Stimulated activated CD4-positive, alpha-beta T cell treated with anti-CD3 and anti-CD28 coated beads, Interleukin-2, amount 100 ng/mL, for 4 hours (primary cell): ENCODE measurements at places on chromosomes 5 and 9.
A peak's percentile ranks its signal among the peaks of the same experiment; 100 is the strongest.

DNA sequence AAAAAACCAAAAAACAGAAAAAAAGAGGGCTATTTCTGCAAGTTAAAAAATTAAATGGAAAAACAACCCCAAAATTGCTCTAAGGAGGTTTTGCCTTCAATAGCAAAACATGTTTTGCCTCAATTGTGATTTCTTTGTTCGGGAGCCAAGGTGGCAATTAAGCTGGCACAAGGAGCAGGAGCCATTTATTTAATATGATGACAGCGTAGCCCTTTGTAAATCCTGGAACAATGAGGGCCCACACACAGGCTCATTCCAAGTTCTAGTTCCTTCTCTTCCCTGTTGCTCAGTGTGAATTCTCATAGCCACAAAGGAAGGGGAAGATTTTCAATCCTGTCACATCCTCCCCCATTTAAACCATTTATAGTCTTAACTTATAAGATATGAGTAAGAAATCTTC, 353.2 kb downstream of the PDE4D start:
- DNase-seq: no peak

GRCh38 chr9:89610391-89610925, 5.6 kb downstream of the GADD45G start:
- no peak for DNase-seq

DNA sequence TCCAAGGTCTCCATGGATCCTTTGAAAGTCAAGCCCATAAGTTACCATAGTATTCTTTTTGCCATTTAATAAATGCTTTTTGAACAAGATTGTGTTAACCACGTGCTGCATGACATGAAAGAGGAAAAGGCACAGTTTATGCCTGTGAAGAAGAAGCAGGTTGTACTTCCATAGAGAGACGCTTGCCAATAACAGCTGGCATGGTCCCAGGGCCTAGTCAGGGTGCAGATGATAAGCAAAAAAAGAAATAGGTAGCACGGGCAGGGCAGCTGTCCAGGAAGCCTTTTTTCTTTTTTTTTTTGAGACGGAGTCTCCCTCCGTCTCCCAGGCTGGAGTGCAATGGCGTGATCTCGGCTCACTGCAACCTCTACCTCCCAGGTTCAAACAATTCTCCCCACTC, 71.8 kb upstream of the CLINT1 start:
- no peak for DNase-seq

DNA sequence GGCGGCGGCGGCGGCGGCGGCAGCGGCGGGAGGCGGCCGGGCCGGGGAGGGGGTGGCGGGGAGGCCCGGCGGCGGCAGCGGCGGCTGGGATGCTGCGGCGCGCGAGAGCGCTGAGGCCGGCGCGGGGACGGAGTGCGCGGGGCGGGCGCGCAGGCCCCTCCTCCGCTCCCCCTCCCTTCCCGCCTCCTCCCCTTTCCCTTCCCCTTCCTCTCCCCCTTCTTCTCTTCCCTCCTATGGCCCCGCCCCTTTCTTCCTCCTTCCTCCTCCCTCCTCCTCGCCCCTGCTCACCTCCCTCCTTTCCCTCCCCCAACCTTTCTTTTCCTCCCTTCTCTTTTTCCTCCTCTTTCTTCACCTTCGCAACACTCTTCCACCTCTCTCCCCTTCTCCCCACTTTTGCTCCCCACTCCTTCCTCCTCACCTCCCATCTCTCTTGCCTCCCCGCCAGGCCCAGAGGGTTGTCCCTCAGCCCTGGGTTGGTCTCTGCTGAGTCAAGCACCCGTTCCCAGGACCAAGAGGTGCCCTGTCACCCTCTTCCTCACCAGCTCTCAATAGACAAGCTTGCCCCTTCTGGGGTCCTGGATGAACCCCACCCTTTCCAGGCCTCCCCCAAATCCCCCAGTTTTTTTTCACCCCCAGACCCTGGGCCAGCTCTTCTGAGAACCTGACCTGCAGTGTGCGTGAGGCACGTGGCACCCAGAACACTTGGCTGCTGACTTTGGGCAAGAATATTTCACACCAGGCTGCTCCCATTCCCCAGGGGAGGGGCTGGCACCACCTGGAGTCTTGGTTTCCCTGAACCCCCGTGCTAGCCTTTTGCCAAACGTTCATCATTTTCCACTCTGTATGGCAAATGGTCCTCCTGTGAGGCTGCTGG, at the start of gene SEMA4D:
Gene SEMA4D (minus strand): TSS at position 136 of the 874 bp plus-strand sequence. CDS start 92,657 bp downstream, outside the sequence.
- DNase-seq: peak; percentile 60

DNA sequence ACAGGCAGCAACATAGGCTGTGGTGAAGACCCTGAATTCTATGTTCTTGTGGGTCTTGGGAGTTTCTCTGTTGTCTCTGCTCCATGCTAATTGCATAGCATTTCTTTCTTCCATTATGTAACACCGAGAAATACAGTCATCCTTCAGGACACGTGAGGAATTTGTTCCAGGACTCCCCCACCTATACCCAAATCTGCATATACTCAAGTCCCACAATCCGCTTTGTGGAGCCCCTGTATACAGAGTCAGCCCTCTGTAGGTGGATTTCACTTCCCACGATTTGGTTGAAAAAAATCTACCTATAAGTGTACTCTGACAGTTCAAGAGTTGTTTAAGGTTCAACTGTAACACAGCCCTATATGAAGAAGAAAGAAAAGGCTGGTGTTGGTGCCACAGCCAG, 22.1 kb downstream of the ANKRD33B start:
- no peak for DNase-seq

DNA sequence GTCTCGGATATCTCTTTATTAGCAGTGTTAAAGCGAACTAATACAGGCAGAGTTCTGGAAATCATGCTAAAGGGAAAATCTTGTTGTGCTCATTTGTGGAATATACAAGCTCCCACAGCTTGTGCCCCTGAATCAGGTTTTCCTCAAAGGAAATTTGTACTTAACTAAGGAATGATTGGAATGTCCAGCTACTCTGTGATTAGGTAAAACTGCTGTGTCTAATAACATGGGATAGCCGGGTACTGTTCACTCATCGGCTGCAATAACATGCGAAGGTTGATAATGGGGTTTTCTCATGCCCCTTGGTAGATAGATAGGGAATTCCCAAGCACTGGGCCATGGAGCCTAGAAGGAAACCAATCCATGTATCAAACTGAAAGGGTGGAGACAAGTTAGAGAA, 306.7 kb downstream of the NR2F1-AS1 start:
- DNase-seq: no peak

DNA sequence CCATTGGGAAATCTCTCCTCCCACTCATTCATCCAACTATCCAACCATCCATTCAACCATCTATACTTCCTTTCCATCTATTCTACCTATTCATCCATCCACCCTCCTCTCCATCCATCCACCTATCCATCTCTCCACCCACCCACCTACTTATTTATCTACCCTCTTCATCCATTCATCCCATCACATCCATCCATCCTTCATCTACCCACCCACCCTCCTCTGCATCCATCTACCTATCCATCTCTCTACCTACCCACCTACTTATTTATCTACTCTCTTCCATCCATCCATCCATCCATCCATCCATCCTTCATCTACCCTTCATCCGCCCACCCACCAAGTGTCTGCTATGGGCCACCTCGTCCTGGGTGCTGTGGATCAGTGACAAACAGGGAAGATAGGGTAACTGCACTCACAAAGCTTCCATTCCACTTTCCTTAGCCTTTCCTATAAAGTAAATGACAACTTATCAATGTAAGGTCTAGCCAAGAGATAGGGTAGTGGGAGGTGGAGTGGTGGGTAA, 96.8 kb upstream of the PANK3 start:
- DNase-seq: no peak

- DNase-seq: no peak
Measured at GRCh38 chr5:42952578-42952974, 87.5 kb downstream of the ANXA2R start.

DNA sequence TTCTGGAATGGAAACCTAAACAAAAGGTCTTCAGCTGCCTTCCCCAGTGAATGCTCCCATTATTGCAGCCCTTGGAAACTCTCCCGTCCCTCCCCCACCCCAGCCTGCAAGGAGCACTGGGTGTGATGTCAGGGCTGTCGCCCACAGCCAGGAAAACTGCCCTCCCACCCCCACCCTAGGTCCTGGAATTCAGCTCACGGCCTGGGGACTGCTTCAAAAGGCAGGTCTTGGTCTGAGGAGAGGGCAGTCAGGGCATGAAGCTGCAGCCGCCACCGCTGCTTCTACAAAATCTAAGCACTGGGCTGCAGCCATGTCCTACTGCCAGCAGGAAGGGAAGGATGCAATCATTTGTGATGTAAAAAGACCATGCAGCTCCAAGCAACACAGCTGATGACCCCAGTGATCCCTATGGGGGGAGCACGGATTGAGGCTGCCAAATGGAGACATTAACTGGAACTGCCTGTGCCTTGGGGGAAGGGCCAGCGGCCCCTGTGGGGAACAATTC, 11.4 kb downstream of the GRHPR start:
- DNase-seq: no peak

GRCh38 chr5:125117566-125117965, 371.1 kb upstream of the ZNF608 start:
- DNase-seq: no peak

GRCh38 chr5:160089531-160089930, 29.7 kb downstream of the PWWP2A start:
- DNase-seq: no peak

DNA sequence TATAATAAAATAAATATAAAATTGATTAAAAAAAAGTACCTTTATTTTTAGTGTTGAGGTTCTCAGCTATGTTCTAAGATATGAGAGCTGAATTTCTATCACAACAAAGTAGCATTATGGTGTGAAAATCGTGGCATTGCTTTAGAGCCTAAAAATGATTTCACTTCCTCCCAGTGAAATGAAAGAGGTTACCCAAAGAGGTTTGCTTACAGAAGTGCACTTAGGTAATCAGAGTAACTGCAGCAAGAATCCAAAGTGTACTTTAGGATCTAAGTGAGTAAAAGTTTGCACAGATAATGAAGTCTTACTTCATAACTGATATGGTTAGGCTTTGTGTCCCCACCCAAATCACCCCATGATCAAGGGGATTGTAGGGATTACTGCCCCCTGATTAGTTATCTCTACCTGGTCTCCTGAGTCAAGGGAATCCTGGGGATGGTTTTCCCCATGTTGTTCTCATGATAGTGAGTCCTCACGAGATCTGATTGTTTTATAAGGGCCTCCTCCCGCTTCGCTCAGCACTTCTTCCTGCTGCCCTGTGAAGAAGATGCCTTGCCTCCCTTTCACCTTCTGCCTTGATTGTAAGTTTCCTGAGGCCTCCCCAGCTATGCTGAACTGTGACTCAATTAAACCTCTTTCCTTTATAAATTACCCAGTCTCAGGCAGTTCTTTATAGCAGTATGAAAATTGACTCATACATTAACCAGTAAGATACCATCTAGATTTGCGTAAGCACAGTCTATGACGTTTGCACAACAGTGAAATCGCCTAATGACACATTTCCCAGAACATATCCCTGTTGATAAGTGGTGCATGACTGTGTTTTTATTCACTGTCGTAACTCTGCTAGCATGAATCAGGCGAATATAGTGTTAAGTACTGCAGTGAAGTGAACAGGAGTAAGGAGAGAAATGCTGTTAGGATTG, 40.3 kb upstream of the LRRC70 start:
- no peak for DNase-seq

- no peak for DNase-seq
Measured at GRCh38 chr5:159419576-159419975, 89.3 kb upstream of the IL12B start.

- DNase-seq: no peak
Measured at GRCh38 chr9:4144869-4145268, 155.0 kb downstream of the GLIS3 start.

DNA sequence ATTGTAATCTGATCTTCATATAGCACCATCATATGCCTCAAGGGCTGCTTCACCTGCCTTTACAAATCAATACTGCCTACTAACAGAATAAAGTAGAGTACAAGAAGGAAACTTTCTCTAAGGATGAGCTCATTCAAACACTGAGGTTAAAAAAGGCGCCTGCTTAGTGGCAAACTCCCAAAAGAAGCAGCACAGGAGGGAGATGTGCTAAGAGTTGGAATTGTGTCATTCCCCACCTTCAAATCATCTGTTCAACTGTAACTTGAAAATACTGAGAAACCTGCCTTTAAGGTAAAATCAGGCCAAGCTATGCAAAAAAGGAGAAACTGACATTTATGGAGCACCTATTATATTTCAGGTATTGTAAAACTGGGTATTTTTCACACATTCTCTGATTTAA, 560.6 kb downstream of the PTPRD start:
- DNase-seq: no peak

GRCh38 chr9:134688661-134689320, 47.2 kb downstream of the COL5A1 start:
- DNase-seq: no peak

DNA sequence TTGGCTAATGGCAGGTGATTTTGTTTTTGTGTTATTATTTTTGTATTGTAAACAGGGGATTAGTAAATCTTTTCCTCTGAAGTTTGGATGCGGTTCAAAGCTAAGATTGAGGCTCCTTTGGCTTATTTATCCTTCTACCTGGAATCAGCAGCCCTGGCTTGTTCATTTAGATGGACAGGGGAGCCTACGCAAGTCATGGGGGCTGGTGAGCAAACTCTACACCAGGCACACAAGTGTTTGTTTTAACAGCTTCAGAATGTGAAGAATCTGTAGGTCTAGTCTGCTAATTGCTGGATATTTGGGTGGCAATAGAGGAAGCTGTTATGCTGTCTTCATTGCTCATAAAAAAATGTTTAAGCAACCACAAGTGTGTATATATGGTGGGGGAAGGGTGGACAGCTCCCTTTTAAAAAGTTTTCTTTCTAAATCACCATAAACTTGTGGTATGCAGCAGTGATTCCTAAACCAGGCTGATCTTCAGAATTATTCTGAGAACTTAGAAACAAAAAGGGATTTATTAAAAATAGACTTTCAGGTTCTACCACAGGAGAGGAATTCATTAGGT, 20.7 kb downstream of the ZNF462 start:
- no peak for DNase-seq

DNA sequence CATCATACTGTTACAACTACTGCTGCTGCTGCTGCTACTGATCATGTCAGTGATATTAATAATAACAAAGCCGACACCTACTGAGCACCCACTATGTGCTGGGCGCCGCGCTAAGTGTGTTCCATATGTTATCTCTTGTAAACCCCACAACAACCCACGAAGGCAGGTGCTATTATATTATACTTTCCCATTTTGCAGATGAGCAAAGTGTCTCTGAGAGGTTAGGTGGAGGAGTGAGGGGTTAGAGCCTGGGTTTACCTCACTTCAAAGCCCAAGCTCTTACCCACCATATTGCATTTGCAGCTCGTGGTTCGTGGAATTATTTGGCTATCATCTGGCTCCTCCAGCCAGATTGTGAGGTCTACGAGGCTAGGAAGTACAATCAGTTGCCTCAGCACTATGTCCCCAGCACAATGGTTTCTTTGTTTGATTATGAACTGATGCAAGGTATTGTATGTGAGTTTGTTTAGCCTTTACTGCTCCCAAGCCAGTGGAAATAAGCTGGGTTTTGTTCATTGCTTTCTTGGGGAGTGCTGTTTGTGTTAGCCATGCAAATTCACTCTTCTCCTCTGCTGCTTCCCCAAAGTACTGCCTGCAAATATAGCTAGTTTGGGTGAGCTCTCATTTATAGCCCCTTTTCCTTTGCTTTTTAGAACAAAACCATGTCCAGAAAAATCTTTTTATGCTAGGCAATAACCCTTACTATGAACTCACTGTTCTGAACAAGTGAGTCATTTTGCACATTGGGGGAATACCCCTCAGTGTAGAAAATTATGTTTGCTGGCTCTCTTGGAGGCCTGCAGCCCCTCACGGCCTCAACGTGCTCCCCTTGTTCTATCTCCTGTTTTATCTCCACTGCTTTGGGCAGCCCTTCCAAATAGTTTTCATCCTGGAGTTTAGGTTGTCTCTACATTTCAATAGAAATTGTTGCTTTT, 47.9 kb downstream of the ALG2 start:
- DNase-seq: no peak

GRCh38 chr5:6814816-6815215, 101.6 kb downstream of the TENT4A start:
- no peak for DNase-seq
